Activated T-cell treated with anti-CD3 and anti-CD28 coated beads for 4 hours (primary cell): ENCODE measurements at places on chromosomes 2 and 18.

DNA sequence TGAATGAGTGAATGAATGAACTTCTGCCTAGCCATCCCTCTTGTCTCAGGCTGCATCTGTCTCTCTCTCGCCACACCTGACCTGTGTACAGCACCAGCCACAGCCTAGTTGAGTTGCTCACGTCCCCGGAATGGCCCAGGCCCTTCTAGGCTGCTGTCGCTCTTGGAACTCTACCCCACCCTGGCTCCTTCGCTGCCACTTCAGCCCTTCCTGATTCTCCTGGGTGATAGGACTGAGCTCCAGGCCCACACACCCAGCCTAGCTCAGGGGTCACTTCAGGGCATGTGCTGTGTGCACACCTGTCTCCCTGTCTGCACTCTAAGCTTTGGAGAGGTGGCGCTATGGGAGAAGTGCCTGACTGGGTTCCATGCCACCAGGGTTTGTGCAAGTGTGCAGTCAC is 236.6 kb downstream of the GLI2 start:
- DNase-seq: no peak

DNA sequence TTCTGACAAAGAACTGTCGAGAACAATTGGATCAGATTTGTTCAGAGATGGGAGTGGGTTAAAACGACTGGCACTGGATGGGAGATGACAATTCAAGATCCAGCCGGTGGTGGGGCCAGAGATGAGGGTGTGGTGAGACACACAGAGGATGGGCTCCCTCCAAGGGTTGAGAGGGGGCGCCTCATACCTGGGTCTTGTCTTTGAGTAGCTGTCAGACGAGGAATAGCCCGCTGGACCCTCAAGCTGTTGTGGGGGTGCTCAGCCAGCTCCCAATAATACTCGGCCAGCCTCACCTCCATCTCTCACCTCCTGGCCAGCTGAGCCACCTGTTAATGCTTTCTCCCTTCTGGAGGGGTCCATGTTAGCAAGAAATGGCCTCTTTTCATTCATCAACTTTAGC is 14.0 kb downstream of the INPP5D start:
- DNase-seq: no peak

GRCh38 chr2:27179344-27180000 is 30.7 kb downstream of the TCF23 start:
- DNase-seq: no peak

DNA sequence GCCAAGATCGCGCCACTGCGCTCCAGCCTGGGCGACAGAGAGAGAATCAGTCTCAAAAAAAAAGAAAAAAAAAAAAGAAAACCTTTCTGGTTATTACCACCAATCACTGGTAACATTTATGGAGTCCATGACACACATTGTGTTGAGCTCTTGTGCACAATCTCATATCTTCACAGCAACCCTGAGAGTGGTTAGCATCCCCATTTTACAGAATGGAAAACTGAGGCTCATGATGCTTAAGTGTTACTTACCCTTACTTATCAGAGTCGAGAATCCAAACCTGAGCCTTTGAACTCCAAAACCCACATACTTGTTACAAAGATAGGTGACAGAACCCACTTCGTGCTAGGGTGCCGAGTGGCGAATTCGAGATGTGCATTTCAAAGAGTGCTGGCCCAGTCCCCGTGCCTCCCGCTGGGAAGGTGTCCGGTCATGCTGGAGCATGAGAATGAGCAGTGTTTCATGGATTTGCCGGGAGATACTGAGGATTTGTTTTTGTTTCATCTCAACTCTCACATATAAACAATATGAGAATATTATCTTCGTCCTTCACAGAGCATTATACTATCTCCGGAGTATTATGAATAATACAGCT is 50.9 kb downstream of the CYP27C1 start:
- DNase-seq: no peak

GRCh38 chr2:96502891-96503636 is 2.1 kb downstream of the NEURL3 start:
- DNase-seq: no peak

GRCh38 chr2:102034683-102035548 is 43.2 kb downstream of the IL1R2 start:
- no peak for DNase-seq

DNA sequence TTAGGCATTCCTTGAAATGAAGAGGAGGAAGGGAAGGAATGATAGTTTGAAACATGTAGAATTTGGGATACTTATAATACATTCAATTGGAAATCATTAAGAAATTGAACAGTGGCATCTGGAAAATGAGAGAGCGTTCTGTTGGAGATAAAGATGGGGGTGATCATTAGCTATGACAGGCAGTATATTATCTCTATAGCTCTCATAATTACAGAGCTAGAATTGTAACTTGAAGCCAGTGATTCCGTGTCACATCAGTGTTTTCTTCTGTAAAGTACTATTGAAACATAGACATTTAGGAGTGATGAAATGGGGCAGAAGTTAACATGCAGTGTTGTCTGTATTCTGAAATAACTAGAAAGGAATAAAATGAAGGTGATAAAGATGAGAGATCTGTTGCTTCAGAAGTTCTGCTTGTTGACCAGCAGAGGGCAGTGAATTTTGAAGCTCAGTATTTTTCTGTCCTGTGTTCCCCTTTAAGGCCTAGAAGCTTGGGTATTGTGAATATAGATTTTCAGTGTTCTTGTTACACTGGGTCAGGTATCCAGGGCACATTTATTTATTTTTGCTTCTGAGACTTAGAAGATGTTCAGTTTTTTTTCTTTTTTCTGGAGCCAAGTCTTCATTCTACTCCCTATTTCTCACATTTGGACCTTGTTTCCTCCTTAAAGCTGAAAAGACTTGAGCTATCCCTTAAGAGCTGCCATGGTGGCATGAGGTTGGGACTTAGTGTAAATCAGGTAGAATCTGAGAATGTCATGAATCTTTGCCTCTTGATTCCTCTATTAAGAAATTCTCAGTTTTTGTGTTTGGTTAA is 157.4 kb downstream of the TAF4B start:
- DNase-seq: no peak

GRCh38 chr2:199983534-199983933 is 28.2 kb downstream of the MAIP1 start:
- no peak for DNase-seq

DNA sequence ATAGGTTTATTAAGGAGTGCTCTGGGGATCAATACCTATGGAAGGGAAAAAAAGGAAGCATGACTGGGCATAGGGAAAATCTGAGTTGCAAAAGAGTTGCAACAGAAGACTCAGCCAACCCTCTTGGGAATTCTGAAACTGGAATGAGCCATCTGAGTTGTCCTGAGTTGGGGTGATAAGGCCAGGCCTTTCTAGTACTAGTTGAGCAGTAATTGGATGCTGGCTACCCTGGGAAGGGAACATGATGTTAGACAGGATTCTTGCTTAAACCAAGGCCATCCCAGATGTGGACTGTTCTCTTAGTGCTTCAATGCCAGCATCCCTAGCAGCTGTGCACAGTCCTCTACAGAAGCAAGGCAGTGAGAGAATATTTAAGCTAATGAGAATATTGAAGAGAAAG is 348.8 kb upstream of the GULP1 start:
- DNase-seq: no peak

DNA sequence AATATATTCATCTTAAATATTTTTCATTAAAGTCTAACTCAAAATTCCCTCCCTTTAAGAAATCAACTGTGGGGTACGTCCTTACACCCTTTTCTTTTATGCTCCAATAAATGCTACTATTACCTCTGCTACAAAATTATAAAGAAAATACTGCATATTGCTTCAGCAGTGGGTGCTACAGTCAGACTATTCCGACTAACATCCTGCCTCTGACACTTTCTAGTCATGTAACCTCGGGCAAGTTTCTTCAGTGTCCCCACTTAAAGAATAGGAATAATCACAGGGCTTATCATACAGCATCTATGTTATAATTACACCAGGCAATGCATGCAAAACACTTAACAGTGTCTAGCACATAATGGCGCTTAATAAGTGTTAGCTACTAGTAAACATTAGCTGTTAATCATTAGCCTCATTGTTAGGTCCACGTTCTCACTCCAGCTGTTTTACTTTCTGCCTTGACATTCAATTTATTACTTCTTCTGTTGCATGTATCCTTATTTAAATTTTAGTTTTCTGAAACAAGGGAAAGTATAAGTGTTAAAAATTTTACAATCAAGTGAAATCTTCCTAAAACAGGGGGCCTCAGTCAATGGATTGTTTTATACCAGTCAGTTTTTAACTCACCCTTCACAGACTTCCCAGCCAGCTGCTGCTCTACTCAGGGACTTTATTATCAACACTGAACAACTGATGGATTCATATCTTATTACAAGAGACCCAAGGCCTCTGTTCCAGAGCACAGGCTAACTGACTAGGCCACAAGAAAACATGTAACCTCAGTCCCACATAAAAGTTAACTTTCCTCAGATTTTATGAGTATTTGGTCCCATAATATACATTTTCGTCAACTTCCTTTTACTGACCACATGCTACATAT is 54.0 kb downstream of the CLASP1 start:
- no peak for DNase-seq

GRCh38 chr2:197011021-197011417 is 84.5 kb upstream of the PGAP1 start:
- no peak for DNase-seq

DNA sequence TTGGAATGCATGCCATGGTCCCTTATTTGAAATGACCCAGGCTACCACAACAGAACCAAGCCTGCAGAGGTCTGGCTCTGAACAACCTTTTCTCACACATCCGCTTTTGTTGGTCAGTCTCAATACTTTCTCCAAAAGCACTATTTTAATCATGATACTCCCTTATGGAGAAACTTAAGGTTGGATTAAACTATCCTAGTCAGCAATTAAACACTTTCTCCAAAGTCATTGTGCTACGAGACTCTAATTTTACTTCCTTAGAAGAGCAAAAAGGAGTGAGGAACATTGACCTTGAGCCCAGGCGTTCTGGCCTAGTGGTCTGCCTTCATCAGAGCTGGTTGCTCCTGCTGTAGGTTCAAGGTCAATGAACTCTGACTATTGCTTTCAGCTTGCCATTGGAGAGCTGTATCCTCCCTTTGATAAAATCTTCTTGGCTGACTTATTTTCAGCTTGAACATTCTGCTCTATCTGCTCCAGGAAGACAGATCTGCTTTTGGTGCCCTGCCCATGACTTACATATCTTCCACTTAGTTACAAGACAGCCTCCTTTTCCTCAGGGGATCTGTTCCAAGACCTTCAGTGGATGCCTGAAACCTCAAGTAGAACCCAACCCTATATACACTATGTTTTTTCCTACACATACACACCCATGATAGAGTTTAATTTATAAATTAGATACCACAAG is 91.2 kb downstream of the NCKAP5 start:
- no peak for DNase-seq

- DNase-seq: no peak
These were observed 100.0 kb downstream of the SPOPL start for GRCh38 chr2:138601458-138602165.

GRCh38 chr2:179435000-179435399 is 170.4 kb upstream of the SESTD1 start:
- no peak for DNase-seq
